ENCODE measurements at places on chromosomes 2 and 18. TPM values are rescaled to one million over a fixed set of nuclear protein-coding genes. Genes with fewer than 3 reads are reported as not detected.
A peak's percentile ranks its signal among the peaks of the same experiment; 100 is the strongest.

DNA sequence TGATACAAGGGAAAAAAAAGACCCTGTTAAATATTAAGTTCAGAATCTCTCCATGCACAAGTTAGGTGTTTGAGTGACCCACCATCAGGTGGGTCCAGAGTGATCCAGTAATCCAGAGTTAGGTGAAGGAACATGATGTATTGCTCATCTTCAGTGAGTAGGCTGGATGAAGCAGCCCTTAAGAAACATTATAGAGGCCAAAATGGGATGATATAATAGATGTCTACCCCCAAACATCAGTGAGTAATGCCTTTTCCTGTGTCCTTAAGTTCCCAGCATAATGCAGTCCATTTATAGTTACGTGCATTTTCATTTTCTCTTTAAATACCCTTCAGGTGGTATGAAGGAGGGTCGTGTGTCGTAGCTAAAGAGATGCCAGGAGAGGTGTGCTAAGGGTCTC is 89.6 kb downstream of the MAP4K4 start:
- no peak overlapping the region for H3K4me3 ChIP-seq
- no peak for DNase-seq
- H3K27me3 ChIP-seq = no peaks in the 10 kb centered on the region
- no peak overlapping the region for H3K27ac ChIP-seq

DNA sequence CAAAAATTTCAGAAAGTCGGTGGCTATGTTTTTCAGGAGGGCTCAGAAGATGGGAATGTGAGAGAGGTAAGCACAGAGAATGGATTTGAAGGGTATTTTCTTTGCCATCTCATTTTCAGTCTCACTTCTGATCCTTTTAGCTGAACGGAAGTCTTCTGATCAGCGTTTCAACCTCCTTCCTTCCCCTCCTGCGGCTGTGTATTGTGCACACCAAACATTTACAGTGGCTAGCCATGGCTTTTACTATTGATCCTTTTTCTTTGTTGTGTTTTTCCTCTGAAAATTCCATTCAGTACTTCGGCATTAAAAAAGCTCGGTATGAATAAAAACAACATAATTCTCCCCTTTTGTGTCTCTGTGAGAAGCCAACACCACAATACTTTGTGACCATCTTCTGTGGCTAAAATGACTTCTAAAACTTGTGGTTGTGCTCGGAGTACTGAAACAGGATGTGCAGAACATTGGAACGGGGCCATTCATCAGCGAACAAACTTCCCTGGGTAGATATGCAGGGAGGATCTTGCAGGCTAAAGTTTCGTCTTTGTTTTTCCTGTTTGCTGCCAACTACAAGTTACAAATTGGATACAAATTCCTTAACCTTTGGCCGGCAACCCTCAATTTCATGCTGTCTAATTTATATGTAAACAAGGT is 260.8 kb upstream of the FAM98A start:
- no peaks in the 10 kb centered on the region for H3K36me3 ChIP-seq
- H3K4me3 ChIP-seq = no peak overlapping the region
- no peak overlapping the region for H3K27ac ChIP-seq
- no peak for DNase-seq
- no peaks in the 10 kb centered on the region for H3K4me1 ChIP-seq

DNA sequence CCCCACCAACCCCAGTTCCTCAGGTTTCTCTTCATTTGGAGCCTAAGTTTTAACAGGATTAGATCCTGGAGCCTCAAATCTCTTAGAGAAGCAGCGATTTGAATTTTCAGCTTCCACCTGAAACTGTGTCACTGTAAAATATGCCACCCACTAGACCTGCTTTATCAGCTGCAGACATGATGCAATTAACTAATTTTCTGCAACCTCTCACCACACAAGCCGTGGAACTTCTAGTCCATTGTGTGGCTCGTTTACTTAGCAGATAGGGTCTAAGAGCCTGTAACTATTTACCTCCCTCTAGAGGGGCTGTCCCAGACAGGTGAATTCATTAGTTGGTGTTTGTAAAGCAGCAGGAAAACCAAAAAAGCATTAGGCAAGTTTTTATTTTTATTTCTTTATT is 31.6 kb upstream of the FZD5 start:
- H3K27ac ChIP-seq = no peak overlapping the region
- DNase-seq = no peak
- H3K27me3 ChIP-seq = no peaks in the 10 kb centered on the region

DNA sequence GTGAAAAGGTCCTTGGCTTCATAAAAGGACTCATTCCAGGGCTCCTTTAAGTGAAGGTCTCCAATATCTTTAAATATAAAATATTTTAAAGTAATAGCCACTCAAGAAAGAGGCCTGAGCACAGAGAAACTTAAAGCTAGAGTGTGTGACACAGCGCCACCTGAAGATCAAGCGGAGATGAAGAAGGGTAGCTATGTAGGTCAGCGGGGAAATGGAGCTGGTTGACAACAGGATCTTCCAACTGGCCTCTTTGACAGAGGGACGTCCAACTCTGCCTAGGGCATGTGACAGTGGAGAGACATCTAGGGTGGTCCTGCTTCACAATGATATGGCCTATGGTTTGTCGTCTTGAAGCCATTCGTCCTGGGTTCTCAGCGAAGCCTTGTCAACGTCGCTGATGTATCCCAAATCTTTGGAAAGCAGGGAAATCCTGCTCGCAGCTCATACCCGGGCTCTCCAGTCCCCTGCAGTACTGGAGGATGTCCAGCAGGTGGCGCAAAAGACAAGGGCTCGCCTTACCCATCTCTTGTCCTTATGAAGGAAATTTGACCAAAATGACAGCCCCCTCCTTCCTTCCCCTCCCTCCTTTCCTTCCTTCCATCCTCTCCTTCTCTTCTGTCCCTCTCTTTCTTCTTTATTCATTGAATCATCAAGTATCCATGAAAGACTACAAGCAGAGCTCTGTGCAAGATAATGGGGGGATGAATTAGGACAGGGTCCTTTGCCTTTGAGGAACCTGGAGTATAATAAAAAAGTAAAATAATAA is 59.6 kb downstream of the LONRF2 start:
- no peaks in the 10 kb centered on the region for H3K36me3 ChIP-seq
- H3K4me3 ChIP-seq = no peak overlapping the region
- peak; percentile 87 for DNase-seq
- no peak overlapping the region for H3K27ac ChIP-seq
- H3K27me3 ChIP-seq = peaks cover 2% of the 10 kb centered on the region

The ACMSD gene
- total RNA-seq = not detected

DNA sequence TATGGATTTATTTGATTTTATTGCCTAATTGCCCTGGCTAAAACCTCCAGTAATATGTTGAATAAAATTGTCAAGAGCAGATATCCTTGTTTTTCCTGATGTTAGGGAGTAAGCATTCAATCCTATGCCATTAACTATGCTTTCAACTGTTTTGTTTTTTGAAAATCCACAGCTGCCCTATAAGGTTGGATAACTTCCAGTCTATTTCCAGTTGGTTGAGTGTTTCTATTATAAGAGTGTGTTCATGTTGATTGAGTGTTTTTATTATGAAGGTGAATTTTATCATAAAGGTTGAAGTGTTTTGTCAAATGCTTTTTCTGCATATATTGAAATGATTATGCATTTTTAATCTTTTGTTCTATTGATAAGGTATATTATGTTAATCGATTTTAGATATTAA is 149.9 kb upstream of the SCN7A start:
- H3K4me1 ChIP-seq = no peaks in the 10 kb centered on the region
- no peak overlapping the region for H3K4me3 ChIP-seq
- no peak overlapping the region for H3K27ac ChIP-seq
- DNase-seq = no peak
- H3K36me3 ChIP-seq = no peaks in the 10 kb centered on the region

DNA sequence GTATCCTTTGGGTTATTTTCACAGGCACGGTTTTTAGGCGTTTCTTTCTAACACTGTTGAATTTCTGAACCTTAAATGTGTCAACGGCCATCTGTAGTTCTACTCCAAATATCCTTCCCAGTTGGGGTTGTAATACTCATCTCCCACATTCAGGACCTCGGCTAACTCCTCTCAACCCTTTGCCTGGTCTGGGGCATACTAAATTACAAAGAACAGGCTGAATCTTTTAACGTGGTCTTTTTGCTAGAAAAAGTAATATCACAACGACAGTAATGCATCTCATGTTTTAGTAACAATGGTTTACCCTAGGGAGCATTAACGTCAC is 2.1 kb downstream of the RPRM start:
- H3K36me3 ChIP-seq = no peaks in the 10 kb centered on the region
- H3K27me3 ChIP-seq = peaks cover 55% of the 10 kb centered on the region
- no peak for DNase-seq
- no peak overlapping the region for H3K27ac ChIP-seq
- peaks cover 9% of the 10 kb centered on the region for H3K4me1 ChIP-seq
- no peak overlapping the region for H3K4me3 ChIP-seq

The SIX2 gene
- not detected for total RNA-seq

GRCh38 chr2:229511524-229511923 is 202.8 kb downstream of the DNER start:
- H3K4me3 ChIP-seq = no peak overlapping the region
- no peaks in the 10 kb centered on the region for H3K27me3 ChIP-seq
- H3K4me1 ChIP-seq = no peaks in the 10 kb centered on the region
- H3K36me3 ChIP-seq = no peaks in the 10 kb centered on the region

DNA sequence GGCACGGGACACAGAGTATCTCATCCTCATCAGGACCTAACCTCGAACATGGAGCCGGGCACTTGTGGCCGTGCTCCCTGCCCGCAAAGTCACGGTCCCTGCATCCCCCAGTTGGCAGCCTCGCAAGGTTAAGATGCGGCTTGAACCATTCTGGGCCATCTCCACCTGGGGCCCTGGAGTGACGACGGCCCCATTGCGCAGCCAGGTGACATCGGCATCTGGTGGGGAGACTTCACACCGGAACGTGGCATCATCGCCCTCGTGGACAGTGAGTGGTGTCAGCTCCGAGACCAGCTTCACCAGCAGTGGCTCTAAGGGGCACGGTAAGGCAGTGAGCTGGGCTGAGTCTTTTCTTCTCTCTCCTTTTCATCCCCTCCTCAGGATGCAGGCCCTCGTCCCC is 12.6 kb downstream of the TMEM198 start:
- peaks cover 15% of the 10 kb centered on the region for H3K27me3 ChIP-seq
- peaks cover 5% of the 10 kb centered on the region for H3K4me1 ChIP-seq
- H3K36me3 ChIP-seq = no peaks in the 10 kb centered on the region

- no peak for DNase-seq
- H3K27ac ChIP-seq = no peak overlapping the region
- H3K4me3 ChIP-seq = no peak overlapping the region
- no peaks in the 10 kb centered on the region for H3K36me3 ChIP-seq
- H3K4me1 ChIP-seq = peaks cover 2% of the 10 kb centered on the region
- H3K27me3 ChIP-seq = peaks cover 6% of the 10 kb centered on the region
Measured at GRCh38 chr2:106536490-106536889, 49.3 kb downstream of the CD8B2 start.

DNA sequence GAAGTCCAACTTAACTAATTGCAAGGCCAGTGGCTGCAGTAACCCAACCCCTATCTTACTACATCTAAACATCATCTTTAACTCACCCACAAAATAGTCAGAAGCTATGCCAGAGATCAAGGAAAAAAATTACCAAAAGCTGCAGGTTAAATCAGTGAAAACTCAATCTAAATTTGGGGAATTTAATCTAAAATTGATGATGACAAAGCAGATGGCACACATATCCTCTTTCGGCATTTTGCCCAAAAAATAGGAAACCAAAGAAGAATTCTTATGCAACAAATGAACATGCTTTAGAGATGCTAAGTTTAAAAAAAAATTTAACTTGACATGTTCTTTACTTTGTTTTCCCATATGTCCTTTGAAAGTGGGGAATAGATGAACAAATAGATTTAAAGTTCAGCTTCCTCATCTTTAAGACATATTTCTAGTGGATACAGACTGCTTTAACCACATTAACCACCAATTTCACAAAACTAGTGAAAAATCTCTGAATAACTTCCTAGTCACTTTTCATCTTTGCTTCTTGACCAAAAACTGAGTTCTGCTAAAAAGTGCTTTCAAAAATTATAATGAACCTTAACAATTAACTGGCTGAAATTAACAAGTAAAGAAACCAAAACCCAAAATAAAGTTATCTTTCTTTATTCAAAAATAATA is 74.3 kb upstream of the CCDC150 start:
- peaks cover 27% of the 10 kb centered on the region for H3K27me3 ChIP-seq
- no peaks in the 10 kb centered on the region for H3K4me1 ChIP-seq
- no peak overlapping the region for H3K4me3 ChIP-seq
- H3K36me3 ChIP-seq = no peaks in the 10 kb centered on the region
- H3K27ac ChIP-seq = no peak overlapping the region
